HS-5 (cell line): ENCODE measurements at places on chromosomes 6 and 20.

DNA sequence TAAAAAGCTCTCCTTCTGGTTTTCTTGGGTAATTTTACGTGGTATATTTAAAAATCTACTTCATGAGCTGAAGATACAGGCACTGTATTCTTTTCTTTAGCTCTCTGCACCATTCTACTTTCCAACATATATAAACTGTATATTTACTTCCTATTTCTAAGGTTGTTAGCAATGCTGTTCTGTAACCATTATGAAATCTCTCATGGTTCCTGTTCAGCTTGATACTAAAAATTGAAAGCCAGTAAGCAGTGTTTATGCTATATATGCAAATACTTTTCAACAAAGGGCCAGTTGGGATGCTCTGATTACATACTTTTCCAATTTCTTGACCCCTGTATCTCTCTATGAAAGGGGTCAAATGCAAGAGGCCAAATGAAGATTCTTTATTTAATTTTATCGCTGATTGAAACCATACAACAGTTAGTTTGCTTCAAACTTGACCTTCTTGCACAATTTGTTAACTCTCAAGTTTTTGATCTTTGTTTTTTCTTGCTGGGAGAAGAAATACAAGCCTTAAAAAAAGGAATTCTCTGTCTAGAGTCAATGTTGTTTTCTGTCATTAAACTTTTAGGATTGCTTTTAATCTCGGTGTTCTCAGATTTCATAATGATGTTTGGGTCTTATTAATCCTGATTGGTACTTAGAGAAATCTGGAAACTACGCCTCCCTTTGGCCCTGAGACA lies 223.2 kb downstream of the PRL start:
- DNase-seq: no peak

DNA sequence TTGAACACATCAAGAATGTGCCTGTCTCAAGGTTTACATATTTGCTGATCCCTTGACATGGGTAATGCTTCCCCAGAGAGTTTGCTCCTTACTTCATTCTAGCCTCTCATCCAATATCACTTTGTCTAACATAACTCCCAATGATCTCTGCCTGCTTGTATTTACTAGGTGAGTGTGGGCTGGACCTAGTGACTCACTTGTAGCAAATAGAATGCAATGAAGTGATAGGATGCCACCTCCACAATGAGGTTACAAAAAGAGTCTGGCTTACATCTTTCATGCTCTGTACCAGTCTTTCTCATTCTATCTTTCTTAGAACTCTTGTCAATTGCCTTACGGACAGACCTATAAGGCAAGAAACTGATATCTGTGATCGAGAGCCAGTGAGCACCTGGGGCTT lies 44.9 kb upstream of the TMEM200A start:
- no peak for DNase-seq

GRCh38 chr6:34152806-34153520 lies 7.1 kb upstream of the GRM4 start:
- DNase-seq: no peak

- no peak for DNase-seq
Observed at GRCh38 chr6:113949499-113949898, 21.4 kb downstream of the HDAC2 start.

DNA sequence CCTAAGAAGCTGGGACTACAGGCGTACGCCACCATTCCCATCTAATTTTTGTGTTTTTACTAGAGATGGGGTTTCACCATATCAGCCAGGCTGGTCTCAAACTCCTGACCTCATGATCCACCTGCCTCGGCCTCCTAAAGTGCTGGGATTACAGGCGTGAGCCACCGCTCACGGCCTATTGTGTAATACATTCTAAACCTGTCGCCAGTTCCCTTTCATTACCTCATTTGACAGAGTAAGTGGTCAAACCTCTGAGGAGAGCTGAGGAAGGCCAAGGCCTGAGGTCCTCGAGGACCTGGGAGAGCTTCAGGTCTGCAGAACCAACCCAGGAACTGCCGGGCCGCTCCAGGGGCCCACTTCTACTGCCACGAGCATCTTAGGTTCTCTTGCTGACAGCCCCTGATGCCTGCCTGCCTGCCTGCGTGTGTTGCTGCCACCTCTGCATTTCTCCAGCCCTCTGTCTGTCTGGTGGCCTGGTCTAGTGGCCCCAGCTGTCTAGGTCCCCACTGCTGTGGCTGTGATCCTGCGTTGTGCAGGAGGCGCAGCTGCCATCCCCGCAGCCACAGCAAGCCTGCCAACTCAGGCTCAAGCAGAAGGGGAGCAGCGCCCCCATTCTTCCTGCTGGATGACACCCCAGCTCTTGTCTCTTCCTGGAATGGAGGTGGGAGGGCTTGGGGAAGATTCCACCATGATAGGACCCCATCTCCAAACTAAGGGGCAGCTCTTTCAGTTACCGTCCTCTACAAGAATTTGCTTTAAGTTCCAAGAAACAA lies 45.3 kb downstream of the PRR18 start:
- DNase-seq: no peak

DNA sequence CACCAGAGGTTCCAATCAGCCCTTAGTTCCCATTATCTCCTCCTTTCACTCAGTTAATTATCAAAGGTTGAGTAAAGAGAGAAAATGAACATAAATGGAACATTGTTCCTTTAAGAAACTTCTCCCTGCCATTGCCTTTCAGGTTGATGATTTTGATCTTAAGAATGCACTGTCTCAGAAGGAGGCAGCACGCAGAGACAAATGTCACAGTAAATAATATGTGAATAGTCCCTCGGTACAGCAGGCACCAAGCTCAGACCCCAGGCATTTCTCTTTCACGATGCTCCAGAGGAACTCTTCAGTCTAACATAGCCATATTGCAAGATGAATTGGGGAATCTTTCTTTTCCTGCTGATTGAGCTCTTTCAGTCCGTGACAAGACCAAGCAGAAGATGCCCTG lies 435.3 kb upstream of the SPTLC3 start:
- DNase-seq: no peak

DNA sequence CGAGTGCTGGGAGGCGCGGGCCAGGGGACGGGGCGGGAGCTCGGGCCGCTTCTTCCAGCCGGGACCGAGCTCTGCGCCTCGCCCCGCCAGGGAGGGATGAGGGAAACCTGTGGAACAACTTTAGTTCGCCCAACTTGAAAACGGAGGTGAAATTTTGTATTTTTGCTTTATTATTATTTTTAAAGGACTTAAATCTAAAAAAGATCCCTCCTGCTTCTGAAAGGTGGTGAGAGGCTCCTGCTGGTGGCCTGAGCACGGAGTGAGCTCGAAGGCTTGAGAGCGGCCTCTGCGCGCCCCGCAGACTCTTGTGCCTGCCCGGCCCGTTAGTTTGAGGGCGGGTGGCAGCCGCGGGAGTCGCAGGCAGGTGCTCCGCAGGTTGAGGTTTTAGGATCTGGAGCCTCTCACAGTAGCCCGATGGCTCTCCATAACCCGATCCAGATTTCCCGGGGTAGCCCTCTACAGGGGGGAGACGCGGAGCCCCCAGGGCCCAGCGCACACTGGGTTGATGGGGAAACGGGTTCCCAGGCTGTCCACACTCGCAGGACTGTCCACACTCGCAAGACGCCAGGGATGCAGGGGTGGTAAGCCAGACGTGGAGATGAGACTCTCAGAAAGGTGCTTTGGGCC lies 46.2 kb upstream of the SUPT3H start:
- no peak for DNase-seq

- no peak for DNase-seq
Observed at GRCh38 chr20:51354191-51354768, 188.2 kb downstream of the NFATC2 start.

DNA sequence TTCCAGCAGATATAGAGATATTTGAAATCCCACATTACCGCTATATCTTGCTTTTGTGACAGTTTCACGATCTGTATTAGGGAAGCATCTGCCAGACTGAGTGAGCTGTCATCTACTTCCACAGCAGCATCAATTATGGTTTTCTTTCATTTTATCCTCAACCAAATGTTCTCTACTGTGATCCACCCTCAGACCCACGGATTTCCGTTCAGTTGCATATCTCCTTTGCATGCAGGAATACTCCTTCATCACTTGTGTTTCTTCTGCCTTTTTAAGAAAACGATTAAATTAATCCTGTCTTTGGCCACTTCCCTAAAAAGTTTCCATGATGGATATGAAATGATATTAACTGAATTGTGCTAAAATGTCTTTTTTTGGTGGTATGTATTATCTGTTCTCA lies 262.1 kb upstream of the ADGRB3 start:
- DNase-seq: no peak

DNA sequence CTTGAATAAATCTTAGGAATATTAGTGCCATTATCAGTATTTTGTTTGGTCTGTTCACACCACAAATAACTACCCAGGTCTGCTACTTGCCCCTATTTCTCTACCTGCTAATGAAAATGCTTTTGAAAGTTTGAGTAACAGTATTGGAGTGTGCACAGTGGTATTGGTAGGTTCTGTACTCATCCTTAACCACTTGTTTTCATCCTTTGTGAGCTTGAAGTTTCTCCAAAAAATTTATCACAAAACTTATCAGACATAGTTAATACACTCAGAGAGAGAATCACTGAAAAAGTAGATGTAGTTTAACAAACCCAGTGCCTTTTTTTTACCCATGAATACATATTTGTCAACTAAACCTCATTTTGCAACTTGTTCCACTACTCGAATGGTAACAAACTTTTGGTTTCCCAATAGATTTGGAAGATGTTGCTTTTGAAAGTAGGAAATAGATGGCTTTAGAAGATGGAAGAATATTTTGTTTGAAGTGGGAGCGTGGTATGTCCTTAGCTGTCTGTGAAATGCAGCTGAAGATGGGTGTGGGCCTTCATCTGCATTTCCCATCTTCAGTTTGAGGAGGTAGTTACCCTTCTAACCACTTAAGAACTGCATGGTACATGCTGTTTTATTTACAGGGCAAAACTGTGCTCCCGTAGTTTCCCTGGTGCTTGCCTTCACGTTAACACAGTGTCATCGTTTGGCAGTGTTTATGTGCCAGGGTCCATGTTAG lies 9.0 kb downstream of the PTPN1 start:
- no peak for DNase-seq

GRCh38 chr6:107179004-107179403 lies 63.7 kb upstream of the BEND3 start:
- no peak for DNase-seq

GRCh38 chr20:62644802-62645496 lies 2.6 kb downstream of the SLCO4A1 start:
- DNase-seq: no peak

GRCh38 chr6:39225543-39225942 lies 3.7 kb downstream of the KCNK5 start:
- DNase-seq: no peak

- DNase-seq: no peak
Observed at GRCh38 chr20:50554694-50555579, 44.8 kb downstream of the PTPN1 start.

DNA sequence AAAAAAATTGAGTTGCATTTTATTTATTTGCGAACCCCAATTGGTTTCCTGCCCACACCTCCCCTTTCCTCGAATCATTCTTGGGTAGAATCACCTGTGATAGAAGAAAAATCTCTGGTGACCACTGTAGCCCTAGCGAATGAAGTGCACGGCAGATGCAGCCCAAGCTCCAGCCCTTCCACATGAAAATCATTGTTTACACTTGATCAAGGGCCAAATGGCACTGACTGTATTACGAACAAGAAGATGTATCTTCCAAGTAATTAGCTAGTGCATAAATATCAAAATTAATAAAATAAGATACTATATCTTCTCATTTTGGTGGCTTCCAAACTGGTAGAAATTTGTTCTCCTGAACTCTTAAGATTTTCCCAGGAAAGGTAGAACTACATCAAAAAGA lies 93.4 kb upstream of the ARID1B start:
- no peak for DNase-seq

- DNase-seq: no peak
Observed at GRCh38 chr6:161418463-161418945, 144.6 kb upstream of the AGPAT4 start.

GRCh38 chr6:112360498-112360897 lies 13.4 kb downstream of the RFPL4B start:
- DNase-seq: no peak

DNA sequence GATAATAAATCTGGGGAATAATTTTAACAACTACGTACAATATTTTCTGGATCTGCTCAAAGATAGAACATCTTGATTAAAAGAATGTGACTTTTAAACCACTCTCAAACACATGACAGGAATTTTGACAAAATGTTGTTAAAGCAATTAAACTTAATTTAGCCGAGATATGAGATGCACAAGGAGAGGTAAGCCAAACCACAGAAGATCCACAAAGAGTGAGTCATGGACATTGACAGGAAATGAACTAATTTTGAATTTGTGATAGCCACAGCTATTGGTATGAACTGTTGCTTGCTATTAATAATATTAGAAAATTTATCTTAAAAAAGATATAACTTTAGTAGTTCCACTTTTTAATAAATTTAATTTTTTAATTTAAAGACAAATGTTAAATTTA lies 27.8 kb upstream of the VGLL2 start:
- DNase-seq: peak; percentile 33

GRCh38 chr6:56162081-56162480 lies 85.3 kb downstream of the COL21A1 start:
- no peak for DNase-seq

- no peak for DNase-seq
Observed at GRCh38 chr6:125503181-125503580, 201.4 kb upstream of the HDDC2 start.

- peak; percentile 100 for DNase-seq
Observed at GRCh38 chr20:50286609-50287008, 96.0 kb downstream of the CEBPB start.

DNA sequence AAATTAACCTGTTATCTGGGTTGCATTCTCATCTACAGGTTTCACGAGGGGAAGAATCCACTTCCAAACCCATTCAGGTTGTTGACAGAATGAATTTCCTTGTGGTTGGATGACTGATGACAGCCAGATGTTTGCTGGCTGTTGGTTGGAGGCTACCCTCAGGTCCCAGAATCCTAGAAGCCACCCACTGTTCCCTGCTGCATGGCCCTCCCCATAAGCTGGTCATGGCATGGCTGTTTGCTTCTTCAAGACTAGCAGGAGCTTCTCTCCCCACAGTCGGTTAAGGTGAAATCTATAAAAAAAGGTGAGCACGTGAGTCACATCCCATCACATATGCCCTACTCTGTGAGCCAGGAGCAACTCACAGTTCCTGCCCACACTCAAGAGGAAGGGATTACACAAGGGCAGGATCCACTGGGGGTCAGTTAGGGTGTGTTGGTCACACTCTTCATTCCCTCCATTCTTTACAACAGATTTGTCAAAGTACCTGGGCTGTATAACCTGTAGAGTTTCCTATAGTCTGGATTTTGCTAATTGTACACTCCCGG lies 19.5 kb upstream of the RPS10 start:
- no peak for DNase-seq

DNA sequence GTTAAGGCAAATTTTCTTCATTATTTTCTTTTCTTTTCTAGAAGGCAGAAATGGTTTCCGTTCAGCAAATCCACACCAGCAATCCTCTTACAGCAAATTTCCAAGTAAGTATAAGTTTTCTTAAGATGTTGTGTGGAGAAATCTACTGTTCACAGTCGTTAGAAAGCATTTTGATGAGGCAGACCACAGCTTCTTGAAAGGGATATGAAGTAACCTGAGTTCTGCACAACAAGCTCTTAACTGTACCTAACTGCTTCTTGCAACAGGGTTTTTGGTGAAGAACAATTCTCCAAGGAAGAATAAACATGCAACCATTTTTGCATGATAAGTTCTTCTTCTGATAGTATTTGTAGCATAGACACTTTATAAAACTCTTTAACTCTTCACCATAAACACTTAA lies 45.3 kb upstream of the STXBP5 start:
- DNase-seq: no peak
